ENCODE measurements at places on chromosomes 1 and 21.

GRCh38 chr1:114032271-114033215 is 53.3 kb downstream of the OLFML3 start:
- peak; percentile 89 for DNase-seq

GRCh38 chr1:143735764-143736461 is 235.9 kb downstream of the FAM72C start:
- peak; percentile 64 for DNase-seq

DNA sequence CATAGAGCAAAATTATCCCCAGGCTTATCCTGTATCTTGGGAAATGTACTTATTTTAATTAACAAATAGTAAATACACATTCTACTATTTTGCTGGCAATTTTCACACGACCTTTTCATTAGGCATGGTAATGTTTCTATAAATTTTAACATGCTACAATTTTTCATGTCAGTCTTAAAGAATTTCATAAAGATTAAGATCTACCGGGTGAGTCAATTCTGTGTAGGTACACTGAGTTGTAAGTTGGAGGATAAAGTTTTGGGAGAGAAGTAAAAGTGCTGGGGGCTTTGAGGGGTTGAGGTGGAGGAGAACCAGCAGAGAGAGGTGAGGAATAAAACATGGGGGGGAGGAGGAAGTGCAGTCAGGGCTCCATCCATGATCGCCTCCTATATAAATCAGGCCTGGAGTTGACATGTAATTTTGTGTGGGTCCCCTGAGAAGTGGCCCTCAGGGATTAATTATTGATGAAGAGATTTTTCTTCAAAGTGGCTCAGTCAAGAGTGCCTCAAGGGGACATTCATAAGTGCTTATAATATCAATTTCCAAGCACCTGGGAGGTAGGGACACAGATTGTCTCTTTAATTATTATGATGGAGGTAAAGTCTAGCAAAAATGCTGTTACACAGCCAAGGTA is 7.2 kb downstream of the DPYD start:
- no peak for DNase-seq

DNA sequence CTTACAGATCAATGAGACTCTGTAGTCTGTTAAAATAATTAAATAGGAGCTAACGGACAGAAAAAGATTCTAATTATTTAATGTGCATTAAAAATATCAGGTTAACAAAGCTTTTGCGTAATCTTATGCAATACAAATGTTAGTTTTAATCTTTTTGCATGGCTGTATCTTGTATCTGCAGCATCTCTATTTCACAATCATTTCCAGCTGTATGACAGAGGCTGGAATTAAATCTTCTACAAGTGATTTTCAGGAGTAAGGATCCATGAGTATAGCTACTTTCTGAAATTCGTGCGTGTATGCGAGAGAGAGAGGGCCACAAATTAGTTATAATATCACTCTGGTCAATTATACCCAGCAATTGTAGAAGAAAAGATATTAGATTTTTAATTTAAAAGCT is 1446.8 kb downstream of the NCAM2 start:
- no peak for DNase-seq

GRCh38 chr1:119787776-119788175 is 19.1 kb upstream of the HMGCS2 start:
- DNase-seq, result no peak

- no peak for DNase-seq
Observed at GRCh38 chr1:208113011-208113410, 131.2 kb downstream of the PLXNA2 start.

GRCh38 chr1:176897350-176898236 is 266.9 kb downstream of the ASTN1 start:
- DNase-seq, result peak; percentile 56

GRCh38 chr1:64608005-64608650 is 136.7 kb upstream of the RAVER2 start:
- DNase-seq, result no peak

GRCh38 chr1:31668303-31668883 is 23.7 kb upstream of the PEF1 start:
- DNase-seq, result no peak

DNA sequence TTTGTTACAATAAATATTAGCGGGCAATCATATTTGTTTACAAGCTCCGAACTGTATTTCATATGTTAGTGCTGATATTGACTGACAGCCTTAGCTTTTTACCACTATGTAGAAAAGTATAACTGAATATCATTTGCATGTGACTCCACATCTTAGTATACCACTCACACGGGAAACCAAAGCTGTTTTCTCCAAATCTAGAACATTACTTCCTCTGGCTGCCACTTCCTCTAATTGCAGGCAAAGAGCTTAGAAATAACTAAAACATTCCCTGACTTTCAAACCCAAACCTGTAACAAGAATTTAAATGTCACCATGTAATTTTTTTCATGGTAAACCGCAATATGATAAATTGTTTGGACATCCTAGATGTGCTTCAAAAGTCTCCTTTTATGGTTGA is 174.7 kb downstream of the LBR start:
- DNase-seq, result no peak

DNA sequence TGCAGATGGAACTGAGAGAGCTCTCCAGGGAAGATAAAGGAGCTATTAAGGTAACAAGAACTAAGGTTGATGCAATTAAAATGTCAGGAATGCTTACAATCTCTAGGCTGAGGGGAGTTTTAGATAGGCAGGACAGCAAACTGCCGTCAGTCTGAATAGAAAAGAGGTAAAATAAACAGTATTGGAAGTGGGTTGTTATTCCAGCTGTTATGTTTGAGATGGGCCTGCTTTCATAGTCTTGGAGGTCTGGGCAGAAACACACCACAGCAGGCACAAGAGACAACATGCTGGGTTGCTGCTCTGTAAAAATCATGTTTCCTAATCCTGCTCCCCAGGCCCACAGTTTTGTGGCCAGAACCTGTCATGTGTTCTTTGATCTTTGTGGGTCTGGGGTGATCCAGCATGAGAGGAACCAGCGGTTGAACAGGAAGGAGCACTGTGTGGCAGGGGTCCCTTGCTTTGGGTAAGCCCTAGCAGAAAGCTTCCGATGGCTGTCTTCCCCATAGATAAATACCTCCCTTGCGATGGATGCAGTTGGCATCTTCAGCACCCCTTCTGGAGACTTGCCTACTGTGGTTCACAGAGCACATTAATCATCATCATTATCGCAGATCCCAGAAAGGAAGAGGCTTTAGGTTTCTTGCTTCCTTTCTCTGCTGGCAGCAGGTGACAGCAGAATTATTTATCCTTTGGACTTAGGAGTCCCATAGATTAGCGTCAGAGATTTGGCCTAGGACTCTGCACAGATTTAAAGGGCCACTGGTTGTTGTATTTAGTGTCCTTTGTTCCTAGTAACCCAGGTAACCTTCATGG is 97.1 kb downstream of the AK5 start:
- DNase-seq, result no peak

GRCh38 chr1:61518670-61519400 is 206.1 kb downstream of the TM2D1 start:
- DNase-seq, result peak; percentile 93

GRCh38 chr1:181440510-181440909 is 42.8 kb upstream of the CACNA1E start:
- no peak for DNase-seq

DNA sequence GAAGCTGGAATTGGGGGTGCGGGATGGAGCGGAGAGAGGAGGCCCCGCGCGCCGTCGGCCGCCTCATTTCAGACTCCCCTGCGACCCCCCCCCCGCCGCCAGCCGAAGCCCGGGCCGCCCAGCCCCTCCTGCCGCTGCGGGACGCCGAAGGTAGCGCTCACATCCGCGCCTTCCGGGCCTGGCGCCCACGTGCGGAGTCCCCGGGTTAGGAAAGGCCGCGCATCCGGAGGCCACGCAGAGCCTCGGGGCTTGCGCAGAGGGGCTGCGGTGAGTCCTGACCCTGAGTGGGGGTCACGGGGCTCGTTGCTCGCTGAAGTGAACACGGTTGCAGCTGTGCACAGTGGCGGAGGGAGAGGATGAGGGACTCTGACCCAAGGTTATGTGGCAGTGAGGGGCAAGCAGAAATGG is 552 bp upstream of the ZNF496 start:
- peak; percentile 45 for DNase-seq

GRCh38 chr1:45583666-45584350 is at the start of gene NASP:
Gene NASP (plus strand): TSS chr1:45584041. CDS start chr1:45584147, 106 bp downstream.
- peak; percentile 82 for DNase-seq

DNA sequence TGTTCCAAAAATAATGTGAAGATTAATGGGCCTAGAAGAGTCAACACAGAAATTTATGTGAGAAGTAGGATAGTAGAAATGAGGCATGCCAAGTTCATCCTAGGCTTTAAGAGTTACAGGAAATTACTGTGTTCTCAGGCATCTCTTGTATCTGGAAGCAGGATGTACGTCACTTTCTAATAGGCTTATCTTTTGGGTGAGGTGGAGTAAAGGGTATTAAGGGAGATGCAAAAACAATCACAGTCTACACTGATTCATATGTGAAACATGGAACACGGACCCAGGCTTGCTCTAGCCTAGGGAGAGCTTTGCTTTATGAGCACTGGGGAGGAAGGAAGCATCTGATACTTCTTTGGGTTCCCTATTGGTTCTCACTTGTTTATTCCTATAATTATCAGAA is 84.5 kb upstream of the RGS4 start:
- peak; percentile 54 for DNase-seq

DNA sequence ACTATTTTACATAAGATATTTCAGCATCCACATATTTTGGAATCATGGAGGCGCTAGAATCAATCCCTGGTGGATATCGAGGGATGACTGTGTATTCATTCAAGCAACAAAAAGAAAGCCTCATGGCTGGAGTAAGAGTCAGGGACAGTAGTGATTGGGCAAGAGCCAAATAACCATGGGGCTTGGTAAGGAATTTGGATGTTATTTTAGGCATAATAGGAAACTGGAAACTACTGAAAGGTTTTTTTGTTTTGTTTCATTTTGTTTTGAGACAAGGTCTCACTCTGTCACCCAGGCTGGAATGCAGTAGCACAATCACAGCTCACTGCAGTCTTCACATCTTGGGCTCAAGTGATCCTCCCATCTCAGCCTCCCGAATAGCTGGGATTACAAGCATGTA is 33.8 kb upstream of the EYA3 start:
- DNase-seq, result no peak

DNA sequence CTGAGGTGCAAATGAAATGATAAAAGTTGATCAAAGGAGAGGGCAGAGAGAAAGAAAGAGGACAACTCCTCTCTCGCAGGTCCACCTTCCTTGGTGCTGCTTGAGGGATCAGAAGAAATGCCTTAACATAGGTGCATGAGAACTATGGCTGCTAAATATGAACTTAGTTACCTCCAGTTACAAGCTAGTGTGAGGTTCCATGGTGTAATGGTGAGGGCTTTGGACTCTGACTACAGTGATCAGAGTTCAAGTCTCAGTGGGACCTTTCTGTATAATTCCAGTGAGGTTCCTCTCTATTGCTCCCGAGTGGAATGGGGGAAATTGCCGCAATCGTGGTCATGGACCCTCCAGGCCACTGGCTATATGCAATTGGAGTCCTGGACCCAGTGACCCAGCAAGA is 387.3 kb downstream of the FAM72C start:
- no peak for DNase-seq

GRCh38 chr1:209822706-209823105 is 5.1 kb upstream of the UTP25 start:
- DNase-seq, result peak; percentile 60

GRCh38 chr1:219991511-219991810 is 54.8 kb downstream of the EPRS1 start:
- DNase-seq, result no peak

GRCh38 chr1:36365381-36365780 is 20.3 kb downstream of the STK40 start:
- no peak for DNase-seq

DNA sequence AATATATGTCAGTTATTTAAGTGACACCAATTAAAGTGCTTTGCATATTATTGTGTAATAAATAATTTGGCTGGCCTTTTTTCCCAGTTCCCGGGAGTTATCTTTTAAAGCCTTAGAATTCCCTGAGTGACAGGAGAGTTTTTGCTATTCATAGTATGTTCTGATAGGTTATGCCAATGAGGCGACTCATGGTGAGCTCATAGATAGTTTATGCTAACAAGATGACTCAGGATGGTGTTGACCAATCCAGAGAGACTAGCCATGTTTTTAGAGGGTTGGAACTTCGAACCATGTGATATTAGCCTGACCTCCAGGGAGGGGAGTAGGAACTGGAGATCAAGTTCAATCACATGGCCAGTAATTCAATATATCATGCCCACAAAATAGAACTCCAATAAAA is 310.8 kb downstream of the USP25 start:
- peak; percentile 37 for DNase-seq

- peak; percentile 56 for DNase-seq
Observed at GRCh38 chr1:70528590-70529333, 117.7 kb downstream of the CTH start.

DNA sequence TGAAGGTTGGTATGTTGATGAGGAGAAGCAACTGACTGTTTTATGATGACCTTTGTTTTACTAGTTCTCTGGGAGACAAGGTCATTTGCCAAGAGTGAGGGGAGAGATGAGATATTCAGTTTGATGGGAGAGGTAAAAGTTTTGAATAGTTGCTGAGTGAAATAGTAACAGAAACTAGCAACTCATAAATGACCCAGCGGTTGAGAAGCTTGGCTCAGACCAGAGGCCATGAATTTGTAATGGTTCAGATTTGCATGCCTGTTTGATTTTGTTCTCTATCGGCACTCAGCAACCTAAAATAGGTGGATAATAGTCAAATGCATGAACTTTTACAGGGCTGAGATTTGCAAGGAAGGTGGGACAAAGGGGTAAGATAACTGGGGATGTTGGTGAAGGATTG is 6.6 kb downstream of the CCDC30 start:
- DNase-seq, result no peak

GRCh38 chr1:35463232-35463631 is 94.0 kb downstream of the KIAA0319L start:
- no peak for DNase-seq

- DNase-seq, result peak; percentile 87
Observed at GRCh38 chr1:114015075-114015474, 35.8 kb downstream of the OLFML3 start.

GRCh38 chr1:211148366-211148765 is 14.4 kb upstream of the KCNH1 start:
- DNase-seq, result no peak

DNA sequence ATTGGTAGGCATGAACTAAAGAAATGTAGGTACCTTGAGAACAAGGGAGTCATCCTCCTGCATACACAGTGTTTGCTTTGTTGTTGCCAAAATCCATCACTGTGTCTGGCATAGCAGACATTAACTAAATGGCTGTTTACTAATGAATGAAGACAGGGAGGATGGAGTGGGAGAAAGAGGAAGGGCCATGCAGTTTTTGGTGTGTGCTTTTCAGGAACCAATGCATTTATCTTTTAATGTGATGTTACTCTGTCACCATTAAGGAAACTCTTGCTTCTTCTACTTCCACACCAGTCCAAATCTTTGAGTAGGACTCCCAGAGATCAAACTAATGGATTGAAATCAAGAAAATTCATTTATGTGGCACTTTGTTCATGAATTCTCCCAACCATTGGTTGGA is 55.6 kb upstream of the DUSP10 start:
- no peak for DNase-seq

DNA sequence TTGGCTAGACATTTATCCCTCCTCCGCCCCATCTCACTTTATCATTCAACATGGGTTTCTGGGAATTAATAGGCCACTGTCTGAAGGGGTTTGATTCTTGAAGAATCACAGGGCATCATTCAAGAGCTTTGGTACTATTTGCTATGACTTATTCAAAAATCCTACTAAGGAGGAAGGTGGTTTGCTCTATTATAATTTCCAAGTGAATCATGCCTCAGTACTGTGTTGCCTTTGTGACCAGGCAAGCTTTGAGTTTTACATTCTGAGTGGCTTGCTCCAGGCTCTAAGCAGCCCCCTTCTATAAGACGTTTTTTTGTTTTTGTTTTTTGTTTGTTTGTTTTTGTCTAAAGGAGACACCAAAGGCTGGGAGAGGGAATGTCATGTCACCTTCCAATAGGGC is 2.6 kb downstream of the C1orf21 start:
- peak; percentile 52 for DNase-seq
